ENCODE measurements at places on chromosomes 4 and X.

DNA sequence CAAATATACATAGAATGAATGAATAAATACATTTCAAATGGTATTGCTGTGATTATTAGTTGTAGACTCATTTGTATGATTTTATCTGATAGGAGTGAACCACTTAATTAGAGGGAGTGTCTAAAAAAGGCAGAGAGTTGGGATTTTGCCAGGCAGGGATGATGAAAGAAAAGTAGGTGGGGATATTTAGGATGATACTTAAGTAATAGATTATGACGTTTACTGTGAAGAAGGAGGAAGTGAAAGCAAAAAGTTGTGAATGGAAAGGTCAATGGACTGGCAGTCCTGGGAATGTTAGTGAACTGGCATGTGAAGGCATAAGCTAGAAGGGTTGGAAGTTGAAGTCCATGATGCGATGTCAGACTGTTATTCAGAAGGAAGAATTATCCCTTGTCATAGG is 917.1 kb downstream of the RAPGEF2 start:
- DNase-seq = no peak

DNA sequence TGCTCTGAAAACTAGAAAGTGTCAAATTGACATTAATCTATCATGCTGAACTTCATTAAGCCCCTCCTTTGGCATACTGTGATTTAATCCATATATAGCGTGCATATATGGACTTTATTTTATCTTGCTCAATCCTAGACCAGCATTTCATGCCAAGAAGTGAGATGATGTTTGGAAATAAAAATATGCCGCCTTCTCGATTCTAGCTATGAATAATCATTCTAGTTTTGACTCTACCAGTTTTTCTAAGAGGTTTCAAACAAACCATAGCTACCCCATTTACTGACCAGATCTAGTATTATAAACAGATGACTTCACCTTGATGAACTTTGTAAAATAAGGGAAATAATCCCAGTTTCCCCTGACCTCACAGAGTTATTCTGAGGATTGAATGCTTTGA is 95.0 kb downstream of the ARX start:
- DNase-seq = no peak

- no peak for DNase-seq
Measured at GRCh38 chrX:134240209-134240608, 3.2 kb downstream of the CCDC160 start.

DNA sequence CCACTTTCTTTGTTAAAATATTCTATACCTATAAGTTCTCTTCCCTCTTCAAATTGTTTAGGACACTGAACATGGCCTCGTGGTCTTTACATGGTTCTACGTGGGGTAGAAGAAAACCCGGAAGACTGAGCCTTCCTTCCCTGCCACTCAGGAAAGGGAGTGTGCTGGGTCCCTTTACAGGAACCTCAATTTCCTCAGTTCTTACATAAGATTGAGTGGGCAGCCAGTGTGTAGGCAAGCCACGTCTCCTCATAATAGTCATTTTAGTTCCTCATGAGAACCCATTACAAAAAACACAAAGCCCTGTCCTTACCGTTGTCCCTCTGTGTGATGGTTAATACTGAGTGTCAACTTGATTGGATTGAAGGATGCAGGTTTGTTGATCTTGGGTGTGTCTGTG is 28.7 kb upstream of the SMIM10L2A start:
- DNase-seq = no peak

DNA sequence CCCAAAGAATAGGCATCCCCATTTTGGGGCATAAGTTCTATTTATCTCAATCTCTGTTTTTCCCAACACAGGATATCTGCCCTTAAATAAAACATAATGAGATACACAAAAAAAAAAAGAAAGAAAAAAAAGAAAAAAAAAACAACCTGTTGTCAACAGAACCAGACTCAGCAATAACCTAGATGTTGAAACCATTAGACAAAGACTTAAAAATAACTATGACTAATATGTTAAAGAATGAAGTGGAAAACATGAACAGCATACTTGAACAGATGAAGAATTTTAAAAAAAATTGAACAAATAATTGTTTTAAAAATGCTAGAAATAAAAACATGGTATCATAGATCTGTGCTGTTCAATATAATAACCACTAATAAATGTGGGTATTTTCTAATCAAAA is 93.4 kb upstream of the RXFP1 start:
- DNase-seq = no peak

DNA sequence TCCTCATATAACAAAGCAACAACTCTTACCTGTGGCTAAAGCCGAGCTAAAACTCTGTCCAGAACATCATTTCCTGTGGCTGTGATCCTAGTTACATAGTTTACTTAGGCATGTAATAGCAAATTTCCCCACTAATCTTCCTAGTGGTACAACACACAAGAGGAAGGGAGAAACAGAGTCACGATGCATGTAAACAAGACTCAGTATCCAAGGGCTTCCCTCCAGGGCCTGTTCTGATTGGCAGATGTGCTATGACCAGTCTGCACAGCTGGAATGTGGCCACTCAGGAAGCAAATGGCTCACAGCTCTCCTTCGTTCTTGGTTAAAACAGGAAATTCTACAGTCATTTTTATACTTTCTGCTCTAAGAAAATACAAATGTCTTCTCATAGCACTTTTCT is 49.2 kb upstream of the PRSS48 start:
- DNase-seq = no peak

- DNase-seq = no peak
Measured at GRCh38 chr4:75089206-75089605, 156.3 kb downstream of the PARM1 start.

GRCh38 chr4:8761167-8761823 is 110.3 kb downstream of the HMX1 start:
- DNase-seq = no peak

All from stimulated activated CD4-positive, alpha-beta T cell treated with anti-CD3 and anti-CD28 coated beads, Interleukin-12 subunit alpha, Interleukin-12 subunit beta, amount 100 ng/mL, for 24 hours (primary cell).